Gastrocnemius medialis (tissue), 4 donors: ENCODE measurements at places on chromosomes 3 and 15. TPM values are rescaled to one million over a fixed set of nuclear protein-coding genes. Genes with fewer than 3 reads are reported as not detected.

Gene CHRM5
- total RNA-seq, result not detected

GRCh38 chr15:70153921-70154717 lies 56.4 kb upstream of the TLE3 start:
- no peak overlapping the region for H3K27ac ChIP-seq
- H3K27me3 ChIP-seq, result no peaks in the 10 kb centered on the region
- peaks cover 28% of the 10 kb centered on the region for H3K4me1 ChIP-seq
- DNase-seq, result no peak
- no peaks in the 10 kb centered on the region for H3K36me3 ChIP-seq

DNA sequence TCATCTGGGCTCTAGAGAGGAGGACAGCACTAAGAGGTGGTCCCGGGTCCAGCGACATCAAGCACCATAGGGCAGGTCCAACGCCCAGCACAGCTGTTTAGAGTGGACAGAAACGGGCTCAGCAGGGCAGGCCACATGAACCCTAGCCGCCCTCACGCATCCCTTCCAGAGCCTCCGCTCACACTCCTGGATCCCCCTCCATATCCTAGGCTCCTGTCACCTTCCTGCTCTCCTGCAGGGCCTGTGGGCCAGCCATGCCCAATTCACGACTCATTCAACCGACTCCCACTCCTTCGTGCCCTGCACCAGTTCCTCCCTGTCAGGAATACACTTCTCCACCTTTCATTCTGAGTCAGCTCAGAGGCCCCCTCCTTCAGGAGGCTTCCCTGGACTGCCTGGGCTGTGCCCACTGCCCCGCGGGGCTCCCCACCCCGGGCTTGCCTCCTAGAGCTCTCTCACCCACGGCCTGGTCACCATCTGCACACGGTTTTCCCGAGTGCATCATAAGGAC lies 90.2 kb downstream of the LINGO1 start:
- DNase-seq, result no peak
- peak overlapping the region; percentile 36 for H3K27ac ChIP-seq
- no peaks in the 10 kb centered on the region for H3K36me3 ChIP-seq
- no peak overlapping the region for H3K4me3 ChIP-seq
- no peaks in the 10 kb centered on the region for H3K27me3 ChIP-seq

DNA sequence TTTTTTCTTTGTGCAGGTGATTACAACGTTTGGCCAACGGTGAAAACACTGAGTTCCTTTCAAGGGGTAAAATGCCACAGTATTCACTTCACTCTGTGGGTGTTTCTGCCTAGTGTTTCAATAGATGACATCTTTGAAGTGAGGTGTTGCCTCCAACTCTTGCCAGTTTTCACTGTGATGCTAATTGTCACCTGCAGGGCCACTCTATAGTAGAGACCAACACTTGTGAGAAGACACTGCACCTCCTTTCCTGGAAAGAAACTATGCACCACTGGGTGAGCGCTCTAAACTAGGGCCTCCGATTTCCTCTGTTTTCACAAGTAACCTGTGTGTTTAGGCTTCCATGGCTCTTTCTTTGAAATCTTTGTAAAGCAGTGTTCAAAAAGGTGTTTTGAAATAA lies 98.3 kb downstream of the THRB start:
- peaks cover 33% of the 10 kb centered on the region for H3K4me1 ChIP-seq
- no peak for DNase-seq
- no peak overlapping the region for H3K27ac ChIP-seq
- H3K4me3 ChIP-seq, result no peak overlapping the region
- H3K27me3 ChIP-seq, result no peaks in the 10 kb centered on the region
- H3K36me3 ChIP-seq, result no peaks in the 10 kb centered on the region

GRCh38 chr3:8627201-8627940 lies 17.2 kb downstream of the SSUH2 start:
- no peak overlapping the region for H3K27ac ChIP-seq
- H3K27me3 ChIP-seq, result no peaks in the 10 kb centered on the region
- H3K36me3 ChIP-seq, result no peaks in the 10 kb centered on the region
- no peak for DNase-seq

DNA sequence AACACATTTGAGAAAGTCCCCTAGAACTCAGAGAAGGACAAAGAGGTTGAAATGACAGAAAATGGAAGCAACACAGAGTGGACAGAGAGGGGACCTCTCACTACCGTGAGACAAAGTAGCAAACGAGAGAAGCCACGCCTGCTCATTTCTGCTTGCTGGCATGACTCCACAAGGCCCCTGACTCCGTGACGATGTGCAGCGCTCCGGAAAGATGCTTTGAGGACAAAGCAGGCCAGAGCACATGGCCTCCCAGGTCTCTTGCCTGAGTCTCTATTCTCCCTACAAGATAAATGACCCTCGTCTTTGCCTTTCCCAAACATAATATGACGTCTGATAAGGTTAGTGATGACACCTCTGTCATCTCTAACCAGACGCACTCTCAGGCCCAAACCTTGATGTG lies 63.8 kb upstream of the CTSH start:
- no peaks in the 10 kb centered on the region for H3K27me3 ChIP-seq
- no peaks in the 10 kb centered on the region for H3K4me1 ChIP-seq
- no peaks in the 10 kb centered on the region for H3K36me3 ChIP-seq
- H3K4me3 ChIP-seq, result no peak overlapping the region

DNA sequence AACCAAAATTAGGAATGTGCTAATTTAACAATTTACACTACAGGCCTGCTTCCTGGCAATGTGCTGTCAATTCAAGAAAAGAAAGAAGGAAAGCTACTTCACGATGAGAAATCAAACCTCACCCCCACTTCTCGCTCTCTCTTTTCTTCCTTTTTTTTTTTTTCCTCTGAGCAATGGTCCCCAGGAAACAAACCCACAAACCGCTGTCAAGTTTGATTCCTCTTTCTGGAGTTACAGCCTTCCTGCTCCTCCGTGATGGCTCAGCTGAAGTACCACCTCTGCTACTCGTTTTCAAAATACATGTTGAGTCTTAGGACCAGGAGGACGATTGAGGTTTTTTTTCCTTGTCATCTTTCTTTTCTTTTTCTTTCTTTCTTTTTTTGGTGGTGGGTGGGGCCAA lies 3.4 kb upstream of the TRIM71 start:
- H3K27ac ChIP-seq, result no peak overlapping the region
- H3K27me3 ChIP-seq, result peaks cover 22% of the 10 kb centered on the region
- H3K4me1 ChIP-seq, result peaks cover 10% of the 10 kb centered on the region
- no peaks in the 10 kb centered on the region for H3K36me3 ChIP-seq
- no peak overlapping the region for H3K4me3 ChIP-seq
- DNase-seq, result no peak

GRCh38 chr3:12246497-12247163 lies 42.2 kb upstream of the PPARG start:
- no peak overlapping the region for H3K4me3 ChIP-seq
- no peaks in the 10 kb centered on the region for H3K4me1 ChIP-seq
- no peaks in the 10 kb centered on the region for H3K36me3 ChIP-seq
- H3K27me3 ChIP-seq, result no peaks in the 10 kb centered on the region
